ENCODE measurements at places on chromosomes 12 and 14.

DNA sequence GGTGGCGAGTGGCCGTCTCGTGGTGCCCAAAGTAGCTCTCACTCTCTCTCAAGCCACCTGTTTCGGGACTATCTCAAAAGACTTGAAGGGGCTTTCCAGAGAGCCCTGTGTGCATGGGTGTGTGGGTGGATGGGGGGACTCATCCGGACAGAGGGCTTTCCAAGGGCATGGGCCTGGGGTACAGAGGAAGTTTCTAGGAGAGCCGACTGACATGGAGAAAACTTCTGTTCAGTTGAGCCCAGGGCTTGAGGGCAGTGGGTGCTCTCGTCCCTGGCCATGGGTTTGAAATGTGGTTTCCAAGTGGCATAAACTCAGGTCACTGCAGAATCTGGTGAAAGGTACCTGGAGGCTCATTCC is 47.4 kb upstream of the MEG3 start:
- no peak for DNase-seq

DNA sequence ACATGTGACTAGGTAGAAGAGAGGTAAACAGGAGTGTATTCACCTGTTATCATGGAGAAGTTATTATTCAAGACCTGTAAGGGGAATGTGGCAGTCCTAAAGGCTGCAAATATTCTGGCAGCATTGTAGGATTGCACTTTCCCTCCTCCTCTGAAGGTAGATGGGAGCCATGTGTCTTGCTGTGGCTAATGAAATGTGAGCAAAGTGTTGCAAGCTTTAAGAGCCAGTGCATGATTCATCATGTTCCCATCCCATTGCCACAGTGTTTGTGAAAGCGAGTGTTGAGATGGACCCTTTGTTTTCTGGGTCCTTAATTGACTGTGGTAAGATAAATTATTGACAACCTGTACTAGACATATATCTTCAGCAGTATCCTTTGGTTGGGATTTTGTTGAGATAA is 128.7 kb downstream of the RGS6 start:
- DNase-seq = no peak

GRCh38 chr12:108156717-108157116 is 27.6 kb downstream of the WSCD2 start:
- no peak for DNase-seq

- no peak for DNase-seq
Measured at GRCh38 chr12:31647086-31647491, 12.4 kb upstream of the ETFBKMT start.

GRCh38 chr12:2811801-2812200 is 667 bp upstream of the ITFG2 start:
- DNase-seq = no peak

DNA sequence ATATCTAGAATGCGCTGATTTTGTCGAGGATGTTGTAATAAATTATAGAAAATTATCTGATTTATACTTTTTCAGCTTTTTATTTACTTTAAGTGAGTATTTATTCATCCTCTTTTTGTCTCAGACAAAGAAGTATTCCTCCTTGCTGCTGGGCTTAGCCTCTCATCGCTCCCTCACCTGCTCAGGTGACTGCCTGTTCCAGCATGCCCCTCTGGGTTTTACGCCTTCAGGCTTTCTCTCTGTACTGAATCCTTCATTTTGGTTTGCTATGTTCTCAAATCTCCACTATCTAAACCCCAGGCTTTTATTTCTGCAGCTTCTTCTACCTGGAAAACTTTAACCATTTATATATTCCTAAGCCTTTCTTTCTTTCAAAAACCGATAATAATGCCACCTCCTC is 1650.9 kb upstream of the SEL1L start:
- no peak for DNase-seq

DNA sequence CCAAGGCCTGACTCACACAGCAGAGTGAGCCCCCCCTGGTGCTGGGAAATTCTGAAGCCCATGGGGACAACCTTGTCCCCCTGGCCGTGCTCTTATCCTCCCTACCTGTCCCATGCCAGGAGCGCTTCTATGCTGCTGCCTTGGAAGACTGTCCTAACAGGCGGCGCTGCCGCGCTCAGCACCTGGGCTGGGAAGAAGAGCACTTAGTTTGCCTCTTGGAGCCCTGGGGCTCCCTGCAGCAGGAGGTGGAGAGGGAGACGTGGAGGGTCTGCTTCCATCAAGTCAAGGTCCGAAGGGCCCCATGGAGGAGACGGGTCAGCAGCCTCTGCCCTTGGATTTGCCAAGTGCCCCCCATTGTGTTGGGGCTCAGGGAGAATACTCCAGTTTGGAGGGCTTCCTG is 300.5 kb downstream of the CACNA1C start:
- DNase-seq = no peak

DNA sequence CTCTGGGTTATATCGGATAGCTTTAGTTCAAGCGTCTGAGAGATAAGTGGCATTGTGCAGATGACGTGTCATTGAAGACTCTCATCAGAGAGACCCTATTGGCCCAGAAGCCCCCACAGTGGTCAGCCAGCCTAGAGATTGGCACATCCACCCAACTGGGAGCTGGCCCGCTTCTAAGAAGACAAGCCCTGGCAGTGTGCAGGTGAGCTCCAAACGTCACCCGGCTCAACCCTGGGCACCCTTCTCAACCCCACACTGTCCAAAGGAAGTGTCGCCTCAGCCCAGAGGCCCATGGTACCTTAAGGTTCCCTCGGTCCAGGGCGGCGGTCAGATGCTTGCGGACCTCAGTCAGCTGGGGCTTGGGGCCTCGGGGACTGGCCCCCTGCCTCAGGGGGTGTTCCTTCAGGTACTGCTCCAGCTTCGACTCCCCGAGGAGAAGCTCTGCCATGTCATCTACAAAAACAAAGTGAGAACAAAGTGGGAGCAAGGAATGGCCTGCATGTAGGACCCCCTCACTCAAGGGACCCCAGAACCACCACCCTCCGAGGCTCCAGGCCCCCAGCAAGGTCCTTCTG is 30.3 kb downstream of the TTC7B start:
- no peak for DNase-seq

- no peak for DNase-seq
Measured at GRCh38 chr12:80912901-80913770, 24.6 kb downstream of the LIN7A start.

- DNase-seq = no peak
Measured at GRCh38 chr14:31740688-31741087, 179.5 kb downstream of the NUBPL start.

- DNase-seq = no peak
Measured at GRCh38 chr12:99390707-99391106, 256.8 kb upstream of the GARIN6 start.

All from GM12864 (cell line).